ENCODE measurements at places on chromosomes 13 and 19.
A peak's percentile ranks its signal among the peaks of the same experiment; 100 is the strongest.

DNA sequence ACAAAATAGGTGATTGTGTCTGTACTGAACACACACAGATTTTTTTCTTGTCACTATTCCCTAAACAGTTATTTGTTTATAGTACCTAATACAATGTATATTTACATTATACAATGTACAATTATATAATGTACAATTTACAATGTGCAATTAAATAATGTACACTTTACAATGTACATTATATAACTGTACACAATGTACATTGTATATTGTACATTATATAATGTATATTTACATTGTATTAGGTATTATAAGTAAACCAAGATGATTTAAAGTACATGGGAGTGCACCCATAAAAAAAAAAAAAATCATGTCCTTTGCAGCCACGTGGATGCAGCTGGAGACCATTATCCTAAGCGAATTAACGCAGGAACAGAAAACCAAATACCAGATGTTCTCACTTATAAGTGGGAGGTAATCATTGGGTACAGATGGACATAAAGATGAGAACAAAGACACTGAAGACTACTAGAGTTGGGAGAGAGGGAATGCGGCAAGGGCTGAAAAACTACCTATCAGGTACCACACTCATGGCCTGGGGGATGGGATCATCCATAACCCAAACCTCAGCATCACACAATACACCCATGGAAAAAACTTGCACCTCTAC, 68.1 kb downstream of the ABCC4 start:
- no peak for DNase-seq

DNA sequence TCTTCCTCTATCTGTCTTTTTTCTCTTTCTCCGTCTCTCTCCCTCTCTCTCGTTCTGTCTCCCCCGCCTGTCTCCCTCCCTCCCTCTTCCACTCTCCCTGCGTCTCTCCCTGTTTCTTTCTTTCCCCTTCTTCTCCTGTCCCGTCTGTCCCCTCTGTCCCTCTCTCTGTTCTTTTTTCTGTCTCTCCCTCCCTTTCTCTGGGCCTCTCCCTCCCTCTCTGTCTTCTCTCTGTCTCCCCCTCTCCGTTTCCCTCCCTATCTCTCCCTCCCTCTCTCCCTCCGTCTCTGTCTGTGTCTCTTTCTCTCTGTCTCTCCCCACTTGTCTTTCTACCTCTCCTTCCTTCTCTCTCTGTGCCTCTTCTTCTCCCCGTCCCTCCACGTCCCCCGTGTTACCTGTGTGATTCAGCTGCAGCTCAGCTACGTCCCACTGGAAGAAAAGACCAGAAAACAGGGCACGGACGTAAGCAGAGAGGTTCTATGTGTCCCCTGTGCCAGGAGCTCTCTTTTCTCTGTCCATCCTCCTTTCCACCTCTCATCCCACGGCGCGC, 1.2 kb downstream of the CD70 start:
- no peak for DNase-seq

- no peak for DNase-seq
These were observed at the start of gene SLC44A2 for GRCh38 chr19:10625003-10625761. Gene SLC44A2 (plus strand): TSS chr19:10625553. CDS start chr19:10625634, 81 bp downstream.

DNA sequence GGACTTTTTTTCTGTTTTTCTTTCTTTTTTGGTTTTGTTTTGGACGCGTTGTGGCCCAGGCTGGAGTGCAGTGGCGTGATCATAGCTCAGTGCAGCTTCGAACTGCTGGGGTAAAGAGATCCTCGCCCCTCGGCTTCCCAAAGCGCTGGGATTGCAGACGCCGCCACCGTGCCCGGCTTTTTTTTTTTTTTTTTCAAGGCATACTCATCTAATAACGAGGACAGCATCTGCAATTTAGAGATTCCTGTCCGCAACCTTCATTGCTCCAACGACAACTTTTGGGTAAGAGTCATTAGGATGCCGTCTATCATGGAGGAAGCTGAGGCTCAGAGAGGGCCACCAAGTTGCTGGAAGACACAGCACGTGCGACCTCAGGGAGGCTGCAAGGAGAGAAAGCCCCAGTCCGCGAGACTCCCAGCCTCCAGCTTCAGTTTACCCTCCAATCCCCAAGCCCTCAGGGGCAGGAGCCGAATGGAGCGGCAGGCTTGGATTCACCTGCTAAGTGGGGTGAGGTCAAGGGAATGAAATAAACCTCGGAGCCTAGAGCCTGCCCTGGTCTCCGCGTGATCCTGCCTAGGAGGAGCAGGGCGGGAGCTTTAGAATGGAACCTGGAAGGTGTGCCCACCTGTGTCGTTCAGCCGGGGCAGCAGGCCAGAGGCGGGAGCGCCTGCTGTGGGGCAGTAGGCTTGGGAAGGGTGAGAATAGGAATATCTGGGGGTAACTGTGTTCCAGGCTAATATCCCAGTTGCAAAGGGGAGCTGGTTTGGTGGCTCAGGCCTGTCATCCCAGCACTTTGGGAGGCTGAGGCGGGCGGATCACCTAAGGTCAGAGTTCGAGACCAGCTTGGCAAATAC, 676 bp upstream of the POLRMT start:
- DNase-seq: no peak

DNA sequence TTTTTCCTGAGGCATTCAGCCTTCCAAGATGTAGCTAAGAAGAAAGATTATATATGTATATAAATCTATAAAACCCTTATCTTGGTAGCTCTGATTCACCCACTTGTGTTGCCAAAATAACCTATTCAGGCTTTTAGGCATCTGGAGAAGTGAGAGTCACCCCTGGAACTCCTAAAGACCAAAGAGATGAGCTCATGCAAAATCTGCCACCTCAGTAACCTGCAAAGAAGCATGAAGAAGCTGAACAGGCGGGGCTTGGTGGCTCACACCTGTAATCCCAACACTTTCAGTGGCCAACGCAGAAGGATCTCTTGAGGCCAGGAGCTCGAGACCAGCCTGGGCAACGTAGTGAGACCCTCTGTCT, 393.7 kb downstream of the FOXO1 start:
- DNase-seq: no peak

- DNase-seq: peak; percentile 87
These were observed at the start of gene C19orf53 for GRCh38 chr19:13774217-13775191. Gene C19orf53 (plus strand): TSS chr19:13774456. CDS start chr19:13774478, 22 bp downstream.

DNA sequence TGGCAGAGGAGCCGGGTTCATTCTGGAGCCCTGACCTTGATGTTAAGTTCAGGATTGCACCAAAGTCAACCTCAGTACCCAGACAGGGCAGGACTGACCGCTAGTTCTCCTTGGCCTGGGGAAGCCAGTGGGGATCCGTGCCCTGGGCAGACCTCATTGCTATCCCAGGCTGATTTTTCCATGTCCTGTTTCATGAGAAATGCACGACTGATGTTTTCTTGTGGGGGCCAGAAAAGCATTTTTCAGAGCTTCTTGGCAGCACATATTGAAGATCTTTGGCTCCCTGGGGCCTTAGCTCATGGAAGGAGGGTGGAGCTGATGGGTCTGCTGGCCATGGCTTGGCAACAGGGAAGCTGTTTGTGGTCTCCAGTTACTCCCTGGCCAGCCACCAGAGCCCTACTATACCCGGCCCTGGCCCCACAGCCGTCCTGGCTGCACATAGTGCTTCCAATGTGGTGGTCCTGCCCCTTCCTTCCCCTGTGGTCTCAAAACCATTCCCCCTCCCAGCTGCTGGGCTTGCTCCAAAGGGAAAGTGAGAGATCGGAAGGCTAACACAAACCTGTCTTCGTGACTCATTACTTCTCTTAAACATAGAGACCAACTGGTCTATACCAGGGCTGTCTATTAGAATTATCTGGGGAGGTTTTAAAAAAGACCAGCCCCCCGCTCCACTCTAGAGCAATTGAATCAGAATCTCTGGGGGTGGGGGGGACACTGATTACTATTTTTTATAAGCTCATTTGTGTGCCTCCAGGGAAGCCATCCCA, 11.2 kb downstream of the IL17D start:
- DNase-seq: no peak

All from activated T-helper 2 cell treated with anti-CD3 and anti-CD28 coated beads, Interferon-gamma antibody, Interleukin-2, Interleukin-4, amounts not matched to agents 10 μg/mL and 5 μg/mL and 100 μg/mL, durations not matched to agents 14 hours and 24 hours and 36 hours (primary cell).